CD4-positive, CD25-positive, alpha-beta regulatory T cell (primary cell): ENCODE measurements at places on chromosomes 11 and 22.

- DNase-seq = no peak
These were observed 18.8 kb downstream of the GRAMD1B start for GRCh38 chr11:123448823-123449222.

GRCh38 chr11:19919050-19919561 lies 206.5 kb downstream of the NAV2 start:
- DNase-seq = no peak

DNA sequence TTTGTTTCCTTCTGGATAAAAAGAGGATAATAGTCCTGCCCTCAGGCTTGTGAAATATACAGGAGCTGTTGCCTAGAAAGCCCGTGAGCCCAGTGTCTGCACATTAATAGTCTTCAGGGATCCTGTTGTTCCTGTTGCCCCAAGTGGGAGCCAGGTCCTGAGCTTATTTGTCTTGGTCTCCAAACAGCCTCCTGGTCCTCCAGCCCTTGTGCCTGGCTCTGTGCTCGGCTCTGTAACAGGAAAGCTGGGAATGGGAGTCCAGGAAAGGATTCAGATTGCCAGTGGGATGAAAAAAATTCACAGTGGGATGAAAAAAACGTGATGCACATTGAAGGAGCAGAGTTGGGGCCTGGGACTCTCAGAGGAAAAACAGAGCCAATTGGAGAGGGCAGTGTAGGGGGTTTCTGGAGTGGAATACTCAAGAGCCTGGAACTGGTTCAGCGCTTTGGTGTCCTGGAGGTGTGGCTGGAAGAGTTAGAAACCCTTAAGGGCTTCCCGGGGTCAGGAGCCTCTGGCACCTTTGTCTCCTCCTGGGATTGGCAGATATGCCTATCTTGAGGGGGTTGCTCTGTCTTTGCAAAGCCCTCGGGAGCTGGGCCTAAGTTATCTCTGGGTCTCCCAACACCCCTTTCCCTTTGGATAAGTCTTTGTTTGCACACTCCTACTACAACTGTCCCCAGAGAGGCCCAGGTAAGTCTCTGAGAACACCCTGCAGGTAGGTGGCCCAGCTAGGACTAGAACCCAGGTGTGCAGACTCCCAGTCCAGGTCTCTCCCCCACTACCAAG lies 2.3 kb upstream of the INPPL1 start:
- no peak for DNase-seq

- no peak for DNase-seq
These were observed 13.6 kb upstream of the TRIM29 start for GRCh38 chr11:120151536-120151935.

DNA sequence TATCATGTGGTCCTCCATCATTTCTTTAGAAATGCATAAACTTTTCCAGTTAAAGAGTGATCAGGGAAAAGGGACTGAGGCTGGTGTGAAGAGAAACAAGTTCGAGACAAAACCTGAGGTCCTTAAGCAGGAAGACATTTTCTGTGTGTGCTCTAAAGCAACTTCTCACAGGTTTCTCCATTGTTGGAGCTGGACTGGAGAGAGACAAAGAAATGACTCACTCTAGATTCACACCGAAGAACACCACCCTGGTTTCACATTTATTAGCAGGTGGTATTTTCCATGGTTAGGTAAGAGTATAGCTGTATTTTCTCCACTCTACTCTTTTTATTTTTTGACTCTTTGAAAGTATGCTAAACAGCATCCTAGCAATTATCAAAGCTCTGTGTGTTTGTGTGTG lies 736.4 kb downstream of the KCNA4 start:
- no peak for DNase-seq

DNA sequence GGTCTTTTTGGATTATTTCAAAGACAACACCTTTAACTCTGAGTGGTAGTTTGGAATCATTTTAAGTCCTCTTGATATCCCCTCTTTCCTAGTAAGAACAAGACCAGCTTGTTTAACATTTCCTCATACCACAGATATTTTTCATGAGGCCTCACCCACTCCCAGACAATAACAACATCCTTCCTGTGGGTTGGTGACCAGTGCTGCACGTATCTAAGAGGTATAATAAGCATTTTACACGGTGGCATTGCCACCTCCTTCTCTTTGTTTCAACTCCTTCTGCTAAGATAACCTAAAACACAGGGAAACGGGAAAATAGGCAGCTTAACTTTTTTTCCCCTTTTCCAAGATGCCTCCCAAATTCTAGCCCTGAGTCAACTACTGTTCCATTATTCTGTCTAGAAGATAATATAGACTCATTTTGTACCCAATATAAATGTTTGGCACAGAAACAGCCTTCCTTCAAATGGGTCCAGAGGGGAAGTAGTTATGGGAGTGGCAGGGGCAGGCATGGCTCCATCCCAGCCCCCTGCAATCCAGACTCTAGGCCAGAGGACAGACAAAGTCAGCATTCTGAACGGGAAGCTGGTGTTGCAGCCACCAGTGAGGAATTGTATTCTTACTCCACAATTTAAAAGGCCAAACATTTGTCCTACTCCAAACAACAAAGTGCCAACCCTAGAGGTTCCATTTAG lies 28.5 kb downstream of the MAML2 start:
- DNase-seq = peak; percentile 30

GRCh38 chr22:44108806-44109385 lies 71.8 kb upstream of the PARVG start:
- DNase-seq = no peak

- peak; percentile 70 for DNase-seq
These were observed 148.1 kb downstream of the FAM76B start for GRCh38 chr11:95641495-95641894.

- no peak for DNase-seq
These were observed 58.8 kb upstream of the SYN3 start for GRCh38 chr22:33116841-33117547.

GRCh38 chr11:47924184-47924691 lies 56.1 kb upstream of the PTPRJ start:
- DNase-seq = no peak

- DNase-seq = no peak
These were observed 1.2 kb downstream of the CAPN5 start for GRCh38 chr11:77067861-77068443.
